Spleen (tissue), 13 donors: ENCODE measurements at places on chromosomes 12 and 14. TPM values are rescaled to one million over a fixed set of nuclear protein-coding genes. Genes with fewer than 3 reads are reported as not detected.
A peak's percentile ranks its signal among the peaks of the same experiment; 100 is the strongest.

SERPINA10 gene
- polyA plus RNA-seq = not detected

DNA sequence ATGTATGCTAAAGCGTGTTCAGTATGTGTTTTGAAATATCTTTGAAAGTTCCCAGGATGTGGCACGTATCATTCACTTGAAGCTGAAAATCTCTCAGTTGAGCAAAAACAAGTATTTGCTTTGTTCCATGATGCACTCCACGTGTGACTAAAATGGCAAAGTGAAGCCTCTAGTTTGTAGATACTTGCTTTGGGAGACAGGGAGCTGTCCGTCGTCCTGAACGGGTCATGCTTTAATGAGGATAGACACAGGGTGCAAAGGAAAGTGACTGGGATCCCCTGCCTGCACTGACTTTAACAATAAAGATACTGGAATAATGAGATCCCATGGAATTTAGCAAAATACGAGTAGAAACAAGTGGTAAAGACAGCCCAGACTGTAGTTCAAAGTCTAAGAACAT lies 991.4 kb downstream of the NRXN3 start:
- H3K27me3 ChIP-seq = no peaks in the 10 kb centered on the region
- no peak overlapping the region for H3K27ac ChIP-seq
- H3K4me1 ChIP-seq = no peaks in the 10 kb centered on the region
- DNase-seq = no peak
- no peak overlapping the region for H3K4me3 ChIP-seq

DNA sequence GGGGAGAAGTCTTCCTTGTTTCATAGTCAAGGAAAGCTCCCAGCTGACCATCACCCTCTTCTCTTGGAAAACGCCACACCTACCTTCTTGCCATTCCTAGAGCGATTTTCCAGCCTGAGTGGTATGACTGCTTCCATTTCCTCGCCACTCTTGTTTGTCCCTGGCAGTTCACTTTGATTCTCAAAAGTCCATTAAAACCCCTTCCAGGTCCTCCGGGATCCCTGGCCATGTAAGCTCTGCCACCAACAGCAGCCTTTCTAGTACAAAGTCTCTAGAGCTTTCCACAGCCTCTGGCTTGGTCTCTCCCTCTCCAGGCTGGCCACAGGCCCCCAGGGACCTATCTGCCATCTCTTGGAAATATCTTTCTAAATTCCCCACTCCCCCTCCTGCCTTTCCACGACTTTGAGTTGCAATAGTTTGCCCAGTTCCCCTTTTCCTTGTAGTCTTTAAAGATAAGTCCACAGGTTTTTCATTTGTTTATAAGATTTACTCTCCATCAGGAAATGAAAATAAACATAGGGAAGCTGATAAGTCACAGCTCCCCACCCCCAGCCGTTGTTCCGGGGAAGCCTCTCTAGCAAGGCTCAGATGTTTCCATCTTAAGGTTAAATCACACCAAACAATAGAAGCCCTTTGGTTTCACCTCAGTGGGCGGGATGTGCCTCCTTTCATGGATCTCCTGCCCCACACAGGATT lies 42.9 kb upstream of the SINHCAF start:
- H3K4me1 ChIP-seq = no peaks in the 10 kb centered on the region
- H3K27me3 ChIP-seq = no peaks in the 10 kb centered on the region
- no peak overlapping the region for H3K27ac ChIP-seq
- peak; percentile 45 for DNase-seq
- no peaks in the 10 kb centered on the region for H3K36me3 ChIP-seq

DNA sequence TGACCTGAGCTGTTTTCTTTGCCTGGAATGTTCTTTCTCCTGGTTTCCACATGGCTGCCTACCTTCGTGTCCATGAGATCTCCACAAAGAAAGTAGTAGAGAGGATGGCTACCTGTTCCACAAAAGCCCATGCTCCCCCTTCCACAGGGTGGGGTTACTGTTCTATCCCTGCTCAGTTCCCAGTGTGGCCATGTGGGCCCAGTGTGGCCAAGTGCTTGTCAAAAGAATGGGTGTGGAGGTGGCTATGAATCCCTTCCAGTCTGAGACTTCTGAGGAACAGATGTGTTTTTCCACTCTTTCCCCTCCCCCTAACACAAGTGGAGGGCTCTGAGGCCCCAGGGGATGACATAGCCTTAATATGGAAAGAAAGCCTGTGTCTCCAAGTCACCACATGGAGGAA lies 26.2 kb upstream of the HSP90B1 start:
- no peaks in the 10 kb centered on the region for H3K27me3 ChIP-seq
- H3K4me1 ChIP-seq = no peaks in the 10 kb centered on the region
- H3K4me3 ChIP-seq = no peak overlapping the region
- no peaks in the 10 kb centered on the region for H3K36me3 ChIP-seq
- no peak for DNase-seq

- no peak overlapping the region for H3K27ac ChIP-seq
- H3K36me3 ChIP-seq = no peaks in the 10 kb centered on the region
- DNase-seq = no peak
- no peak overlapping the region for H3K4me3 ChIP-seq
- peaks cover 24% of the 10 kb centered on the region for H3K4me1 ChIP-seq
These were observed 17.9 kb downstream of the SIVA1 start for GRCh38 chr14:104770851-104771272.

KCNH5 gene
- polyA plus RNA-seq = not detected

GRCh38 chr14:73988065-73988464 lies 31.0 kb downstream of the ENTPD5 start:
- no peak overlapping the region for H3K4me3 ChIP-seq
- H3K4me1 ChIP-seq = no peaks in the 10 kb centered on the region
- DNase-seq = no peak
- H3K27ac ChIP-seq = no peak overlapping the region
- no peaks in the 10 kb centered on the region for H3K27me3 ChIP-seq
